ENCODE measurements at places on chromosomes 7 and 10.

DNA sequence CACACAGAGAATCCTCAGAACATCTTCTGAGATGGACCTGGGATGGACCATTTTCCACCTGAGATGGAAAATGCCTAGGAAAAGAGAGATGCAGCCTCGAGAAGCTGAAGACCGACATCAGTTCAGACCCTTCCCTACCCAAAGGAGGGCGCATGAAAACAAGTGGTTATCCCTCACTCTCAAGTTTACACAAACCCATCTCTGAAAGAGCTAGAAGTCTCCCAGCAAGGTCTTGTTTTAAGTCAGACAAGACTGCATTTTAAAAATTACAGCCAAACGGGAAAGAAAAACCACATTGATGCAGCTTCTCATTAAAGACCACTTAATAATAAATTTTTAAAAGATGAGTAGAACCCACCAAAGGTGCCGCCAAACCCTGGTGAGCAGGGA is 1.3 kb downstream of the RAPGEF5 start:
- no peak for DNase-seq

DNA sequence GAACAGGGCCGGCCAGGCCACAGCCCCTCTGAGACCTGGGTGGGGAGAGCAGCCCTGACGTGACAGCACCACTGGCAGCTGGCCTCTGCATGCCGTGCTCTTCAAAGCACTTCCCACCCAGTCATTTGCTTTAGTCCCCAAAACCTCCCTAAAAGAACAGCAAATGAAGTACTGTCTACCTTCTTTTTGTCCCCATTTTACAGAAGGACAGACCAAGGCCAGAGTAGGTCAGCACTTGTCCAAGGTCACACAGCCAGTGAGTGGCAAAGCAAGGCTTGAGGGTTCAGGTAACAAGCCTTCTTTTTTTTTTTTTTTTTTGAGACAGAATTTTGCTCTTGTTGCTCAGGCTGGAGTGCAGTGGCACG is 15.1 kb downstream of the ATP6V1F start:
- DNase-seq: no peak

- no peak for DNase-seq
Measured at GRCh38 chr7:34449765-34450164, 208.3 kb upstream of the NPSR1 start.

DNA sequence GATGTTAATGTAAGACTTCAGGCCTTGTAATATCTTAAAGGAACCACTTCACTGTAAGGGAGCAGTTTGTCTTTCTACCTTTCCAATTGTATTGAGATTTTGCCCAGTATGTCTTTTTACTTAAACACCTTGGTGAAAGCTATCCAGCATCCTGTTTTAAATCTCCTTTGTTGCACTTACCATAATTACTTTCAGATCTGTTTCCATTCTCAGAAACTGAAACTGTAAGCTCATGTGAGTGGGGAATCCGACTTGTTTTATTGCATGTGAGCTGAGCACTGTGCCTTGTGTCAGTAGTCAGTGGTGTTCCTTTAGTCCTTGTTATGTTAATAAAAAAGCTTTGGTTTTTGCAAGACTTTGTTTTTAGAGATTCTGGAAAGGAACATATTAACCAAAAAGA is 42.2 kb downstream of the BMPR1A start:
- no peak for DNase-seq

DNA sequence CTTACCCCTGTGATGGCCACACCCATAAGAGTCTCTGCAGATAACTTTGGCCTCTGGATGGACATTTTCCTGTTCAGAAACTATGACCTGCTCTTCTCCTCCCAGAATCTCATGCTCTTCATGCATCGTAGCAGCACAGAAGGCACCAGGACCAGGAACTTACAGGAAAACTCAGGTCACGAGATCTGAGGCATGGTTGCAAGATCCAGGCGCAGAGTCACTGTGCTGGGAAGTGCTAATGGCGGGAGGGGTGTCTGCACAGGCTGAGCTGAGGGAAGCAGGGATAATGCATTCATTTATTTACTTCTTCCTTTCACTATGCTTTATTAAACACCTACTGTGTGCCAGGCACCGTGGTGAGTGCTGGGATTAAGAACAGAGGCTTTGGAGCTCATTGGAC is 48.2 kb upstream of the LOXL4 start:
- no peak for DNase-seq

- DNase-seq: peak; percentile 74
Measured at GRCh38 chr7:44767912-44768627, 19.4 kb downstream of the ZMIZ2 start.

DNA sequence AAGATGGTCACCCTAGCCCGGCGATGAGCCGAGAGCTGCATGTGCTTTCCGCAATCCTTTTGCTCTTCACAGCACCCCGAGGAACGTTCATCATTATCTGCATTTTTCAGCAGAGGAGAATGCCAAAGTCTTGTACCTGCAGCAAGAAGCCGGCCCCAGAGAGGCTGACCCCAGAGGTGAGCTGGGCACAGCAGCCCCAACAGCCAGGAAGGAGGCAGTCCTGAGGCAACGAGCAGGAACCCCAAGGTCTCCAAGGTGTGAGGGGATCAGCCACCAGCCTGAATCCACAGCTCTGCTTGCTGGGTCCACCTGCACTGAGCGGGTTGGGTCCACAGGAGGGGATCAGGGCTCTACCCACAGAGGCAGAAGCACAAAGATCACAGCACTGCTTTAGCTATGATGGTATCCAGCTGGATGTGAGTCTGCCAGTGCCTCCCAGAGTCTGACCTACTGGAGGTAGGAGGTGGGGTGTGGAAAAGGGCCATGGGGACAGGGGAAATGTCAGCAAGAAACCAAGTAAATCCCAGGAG is 16.8 kb upstream of the GDF10 start:
- DNase-seq: no peak

DNA sequence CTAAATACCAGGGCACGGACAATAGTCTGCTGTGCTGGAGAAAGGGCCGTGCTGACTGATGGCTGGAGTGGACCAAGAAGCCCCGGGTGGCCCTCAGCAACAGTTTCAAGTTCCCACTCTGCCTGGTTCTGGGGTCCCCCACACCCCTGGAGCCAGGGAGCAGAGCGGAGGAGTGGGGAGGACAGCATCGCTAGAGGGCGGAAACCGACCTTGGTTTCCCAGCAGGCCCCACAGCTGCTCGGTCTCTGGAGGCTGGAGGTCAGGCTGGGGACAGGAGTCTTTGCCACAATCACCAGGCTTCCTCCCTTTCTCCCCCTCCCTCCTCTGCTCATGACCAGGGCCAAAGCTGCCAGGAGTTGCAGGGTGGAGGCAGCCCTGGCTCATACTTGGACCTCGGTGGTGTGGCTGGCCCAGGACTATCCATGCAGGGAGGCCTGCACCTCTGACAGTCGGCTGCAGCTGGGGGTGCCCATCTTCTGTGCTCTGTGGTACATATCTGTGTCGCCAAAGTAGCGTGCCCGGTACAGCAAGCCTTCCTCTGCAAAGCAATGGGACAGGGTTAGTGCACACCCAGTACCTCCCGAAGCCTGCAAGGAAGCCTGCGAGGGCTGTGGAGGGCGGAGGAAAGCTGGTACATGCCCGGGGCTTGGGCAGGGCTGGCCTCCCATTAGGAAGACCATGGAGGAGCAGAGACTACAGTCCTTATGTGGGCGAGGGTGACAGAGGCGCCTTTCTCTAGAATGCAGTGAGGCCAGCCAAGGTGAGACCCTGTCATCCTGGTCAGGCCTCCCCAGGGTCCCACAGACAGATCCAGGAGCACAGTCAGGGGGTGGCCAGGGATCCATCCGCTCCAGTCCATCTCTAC is 19.1 kb downstream of the DNAJB12 start:
- DNase-seq: peak; percentile 74

GRCh38 chr10:108069096-108069495 is 904.6 kb upstream of the SORCS1 start:
- DNase-seq: no peak

DNA sequence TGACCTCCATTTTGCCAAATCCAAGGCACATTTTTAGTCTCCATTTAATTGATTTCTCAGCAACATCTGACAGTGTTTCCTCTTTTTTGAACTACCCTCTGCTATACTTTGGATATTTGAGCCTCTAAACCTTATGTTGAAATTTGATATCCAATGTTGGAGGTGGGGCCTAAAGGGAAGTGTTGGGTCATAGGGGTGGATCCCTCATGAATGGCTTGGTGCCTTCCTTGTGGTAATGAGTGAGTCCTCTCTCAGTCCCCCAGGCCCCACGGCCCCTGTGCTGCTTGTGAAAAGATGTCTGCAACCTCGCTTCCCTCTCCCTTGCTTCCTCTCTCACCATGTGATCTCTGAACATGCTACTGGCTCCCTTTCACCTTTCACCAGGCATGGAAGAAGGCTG is 96.8 kb upstream of the DGKB start:
- no peak for DNase-seq

- no peak for DNase-seq
Measured at GRCh38 chr7:88398459-88398858, 91.8 kb upstream of the STEAP4 start.

DNA sequence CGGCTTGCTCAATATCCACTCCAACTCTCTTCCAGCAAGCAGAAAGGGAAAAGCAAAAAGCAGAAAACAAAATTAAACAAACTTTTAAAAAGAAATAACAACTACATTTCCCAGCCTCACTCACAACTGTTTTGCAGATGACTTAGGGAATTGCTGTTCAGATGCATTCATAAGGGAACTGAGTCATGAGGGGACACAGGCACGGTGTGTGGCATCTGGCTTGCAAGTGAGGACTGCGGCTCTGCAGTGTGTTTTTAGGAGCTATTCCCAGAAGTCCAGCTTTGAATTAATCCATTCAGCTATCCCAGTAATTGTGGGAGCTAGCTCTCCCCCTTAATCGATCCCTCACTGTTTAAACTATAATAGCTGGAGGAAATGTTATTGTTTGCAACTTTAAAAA is 30.3 kb downstream of the PTN start:
- DNase-seq: no peak

DNA sequence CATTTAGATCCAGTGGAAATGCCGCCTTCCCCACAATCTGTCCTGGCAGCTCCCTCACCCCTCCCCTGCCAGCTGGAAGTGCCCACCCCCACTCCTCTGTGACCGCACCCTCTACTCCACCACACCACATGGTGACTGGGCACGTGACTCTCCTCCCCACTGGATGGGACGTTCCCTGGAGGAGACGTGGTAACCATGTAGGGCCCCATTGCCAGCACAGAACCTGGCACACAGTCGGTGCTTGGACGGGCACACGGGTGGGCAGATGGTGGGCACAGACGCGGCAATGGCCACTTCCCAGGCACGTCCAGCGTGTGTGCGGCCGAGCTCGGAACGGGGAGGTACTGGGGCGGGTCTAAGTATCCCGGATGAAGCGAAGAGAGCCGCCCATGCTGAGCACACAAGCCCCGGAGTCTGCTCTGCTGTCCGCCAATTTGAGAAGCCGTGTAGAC is 245.6 kb downstream of the MAD1L1 start:
- no peak for DNase-seq

DNA sequence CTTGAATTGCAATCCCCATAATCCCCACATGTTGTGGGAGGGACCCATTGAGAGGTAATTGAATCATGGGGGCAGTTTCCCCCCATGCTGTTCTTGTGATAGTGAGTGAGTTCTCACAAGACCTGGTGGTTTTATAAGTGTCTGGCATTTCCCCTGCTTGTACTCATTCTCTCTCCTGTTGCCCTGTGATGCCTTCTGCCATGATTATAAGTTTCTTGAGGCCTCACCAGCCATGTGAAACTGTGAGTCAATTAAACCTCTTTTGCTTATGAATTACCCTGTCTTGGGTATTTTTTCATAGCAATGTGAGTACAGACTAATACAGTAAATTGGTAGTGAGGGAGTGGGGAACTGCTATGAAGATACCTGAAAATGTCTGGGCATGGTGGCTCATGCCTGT is 65.0 kb downstream of the ANKRD7 start:
- no peak for DNase-seq

- DNase-seq: no peak
Measured at GRCh38 chr10:89669985-89670384, 24.9 kb upstream of the PANK1 start.

DNA sequence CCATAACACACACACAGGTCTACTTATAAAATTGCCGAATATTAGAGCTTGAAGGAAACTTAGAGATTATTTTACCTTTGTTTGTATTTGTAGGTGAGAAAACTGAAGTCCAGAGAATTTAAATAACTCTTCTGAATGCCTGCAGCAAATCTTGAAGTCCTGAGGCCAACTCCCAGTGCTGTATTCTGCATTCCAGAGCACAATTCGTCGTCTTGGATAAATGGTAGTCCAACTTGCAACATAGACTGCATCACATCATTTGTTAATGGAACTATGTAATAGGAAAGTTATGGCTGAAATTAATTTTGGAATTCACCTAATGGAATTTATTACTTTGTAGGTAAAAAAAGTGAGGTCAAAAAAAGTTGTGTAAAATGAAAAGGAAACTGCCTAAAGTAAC is 37.3 kb upstream of the SEMA3D start:
- no peak for DNase-seq

- DNase-seq: no peak
Measured at GRCh38 chr10:76354921-76355320, 923.5 kb downstream of the LRMDA start.

- DNase-seq: no peak
Measured at GRCh38 chr7:66731986-66732385, 8.5 kb upstream of the RABGEF1 start.

DNA sequence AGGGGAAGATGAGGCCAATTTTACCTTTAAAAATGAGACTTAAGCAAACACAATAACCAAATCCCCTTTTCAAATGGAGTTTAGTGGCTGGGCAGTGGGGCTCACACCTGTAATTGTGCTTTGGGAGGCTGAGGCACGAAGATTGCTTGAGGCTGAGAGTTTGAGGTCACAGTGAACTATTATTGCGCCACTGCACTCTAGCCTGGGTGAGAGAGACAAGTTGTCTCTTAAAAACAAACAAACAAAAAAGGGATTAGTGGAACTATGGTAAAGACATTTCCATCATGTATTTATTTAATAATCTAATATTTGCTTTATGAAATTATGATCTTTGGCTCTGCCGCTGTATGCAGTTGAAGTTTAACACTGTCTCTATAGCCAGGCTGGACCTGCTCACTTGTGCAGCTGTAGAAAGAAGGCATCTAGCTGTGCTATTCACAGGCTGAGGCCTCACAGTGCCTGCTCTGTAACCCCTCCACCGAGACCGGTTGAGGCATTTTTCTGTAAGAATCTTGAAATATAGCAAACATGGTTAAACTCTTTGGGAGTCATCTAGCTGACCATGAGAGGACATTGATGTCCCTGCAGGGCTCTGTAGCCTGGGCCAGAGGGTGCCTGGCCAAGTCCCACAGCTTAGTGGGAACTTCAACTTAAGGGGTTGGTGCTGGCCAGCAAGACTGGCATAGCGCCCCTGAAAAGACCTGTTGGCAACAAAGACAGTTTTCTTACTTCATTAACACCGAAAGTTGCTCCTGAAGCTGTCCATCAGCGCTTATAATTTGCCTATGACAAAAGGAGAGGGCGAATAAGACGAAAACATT is 131.8 kb downstream of the BMPER start:
- no peak for DNase-seq

Data from left cardiac atrium (tissue), 4 donors.